ENCODE measurements at places on chromosomes 4 and X. TPM values are rescaled to one million over a fixed set of nuclear protein-coding genes. Genes with fewer than 3 reads are reported as not detected.
A peak's percentile ranks its signal among the peaks of the same experiment; 100 is the strongest.

DNA sequence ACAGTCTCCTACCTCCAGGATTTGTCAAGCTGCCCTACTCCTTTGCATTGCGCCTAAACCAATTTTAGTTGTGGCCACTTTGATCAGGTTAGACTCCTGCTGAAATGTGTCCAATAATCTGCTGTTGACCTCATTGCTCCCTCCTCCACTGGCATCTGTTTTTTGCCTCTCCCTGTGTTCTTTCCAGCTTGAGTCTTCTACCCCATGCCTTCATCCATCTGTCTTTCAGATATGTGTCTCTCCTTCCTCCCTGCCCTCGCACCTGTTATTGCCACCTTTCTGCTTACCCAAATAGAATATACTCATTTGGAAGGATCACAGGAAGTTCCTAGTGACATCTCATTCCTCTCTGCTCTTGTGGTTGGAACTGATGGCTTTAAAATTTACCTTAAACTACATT, 366.6 kb upstream of the CLNK start:
- no peak for DNase-seq

DNA sequence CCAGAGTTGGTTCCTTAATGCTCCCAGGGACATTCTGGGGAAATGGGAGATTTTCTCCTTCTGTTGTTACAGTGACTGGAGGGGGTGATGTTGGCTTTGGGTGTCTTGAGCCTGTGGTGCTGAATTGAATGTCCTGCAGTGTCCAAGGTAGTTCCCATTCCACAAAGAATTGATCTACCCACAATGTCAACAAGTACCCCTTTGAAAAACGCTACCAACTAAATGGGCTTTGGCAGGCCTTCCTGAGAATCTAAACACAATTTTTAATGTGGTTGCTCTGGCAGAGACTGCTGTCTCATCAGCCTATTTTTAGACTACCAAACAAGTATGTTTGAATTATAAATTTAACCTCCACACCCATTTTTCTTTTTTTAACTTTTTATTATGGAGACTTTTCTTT, 69.4 kb downstream of the CCKAR start:
- DNase-seq, result no peak

DNA sequence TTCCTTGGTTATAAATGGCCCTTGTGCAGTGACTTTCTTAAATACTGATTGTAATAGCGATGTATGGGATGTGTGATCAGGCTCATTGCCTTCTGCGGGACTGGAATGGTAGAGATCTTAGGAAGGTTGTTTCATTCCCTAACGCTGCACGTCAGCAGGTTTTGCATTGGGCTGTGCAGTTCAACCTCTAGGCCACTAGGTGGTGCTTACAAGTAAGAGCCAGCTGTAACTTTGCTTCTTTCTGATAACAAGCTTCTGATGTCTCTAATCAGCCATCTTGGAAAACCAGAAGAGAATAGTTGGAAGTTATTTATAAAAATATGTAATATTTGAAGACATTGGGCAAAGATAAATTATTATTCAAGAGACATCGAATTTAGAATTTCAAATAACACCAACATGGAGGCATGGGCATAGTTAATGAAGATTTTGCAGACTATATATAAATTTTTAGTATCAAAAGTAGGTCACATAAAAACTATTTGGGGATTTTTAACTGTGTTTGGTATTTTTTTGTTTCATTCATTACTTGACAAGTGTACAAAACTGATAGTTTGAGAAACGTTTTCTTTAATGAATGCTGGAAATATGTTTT, 339.7 kb upstream of the PCDH7 start:
- DNase-seq, result no peak

TENM3 gene
- 3.0 TPM for total RNA-seq

EMCN gene
- total RNA-seq, result 31.8 TPM

GRCh38 chrX:149511081-149511480, 6.0 kb upstream of the IDS start:
- no peak for DNase-seq

- no peak for DNase-seq
These were observed 4.8 kb downstream of the AVPR2 start for GRCh38 chrX:153909024-153909979.

FREM3 gene
- 0.19 TPM for total RNA-seq

ARL13A gene
- total RNA-seq, result not detected

GRCh38 chrX:47366041-47366722, 4.2 kb upstream of the ZNF157 start:
- peak; percentile 71 for DNase-seq

SLC16A2 gene
- total RNA-seq, result 5.7 TPM

GRCh38 chr4:25370242-25370641, 6.8 kb upstream of the ANAPC4 start:
- no peak for DNase-seq

GRCh38 chr4:37825968-37826294, 555 bp upstream of the PGM2 start:
- DNase-seq, result no peak

- DNase-seq, result no peak
These were observed 90.0 kb downstream of the ELOVL6 start for GRCh38 chr4:110108422-110108821.

DNA sequence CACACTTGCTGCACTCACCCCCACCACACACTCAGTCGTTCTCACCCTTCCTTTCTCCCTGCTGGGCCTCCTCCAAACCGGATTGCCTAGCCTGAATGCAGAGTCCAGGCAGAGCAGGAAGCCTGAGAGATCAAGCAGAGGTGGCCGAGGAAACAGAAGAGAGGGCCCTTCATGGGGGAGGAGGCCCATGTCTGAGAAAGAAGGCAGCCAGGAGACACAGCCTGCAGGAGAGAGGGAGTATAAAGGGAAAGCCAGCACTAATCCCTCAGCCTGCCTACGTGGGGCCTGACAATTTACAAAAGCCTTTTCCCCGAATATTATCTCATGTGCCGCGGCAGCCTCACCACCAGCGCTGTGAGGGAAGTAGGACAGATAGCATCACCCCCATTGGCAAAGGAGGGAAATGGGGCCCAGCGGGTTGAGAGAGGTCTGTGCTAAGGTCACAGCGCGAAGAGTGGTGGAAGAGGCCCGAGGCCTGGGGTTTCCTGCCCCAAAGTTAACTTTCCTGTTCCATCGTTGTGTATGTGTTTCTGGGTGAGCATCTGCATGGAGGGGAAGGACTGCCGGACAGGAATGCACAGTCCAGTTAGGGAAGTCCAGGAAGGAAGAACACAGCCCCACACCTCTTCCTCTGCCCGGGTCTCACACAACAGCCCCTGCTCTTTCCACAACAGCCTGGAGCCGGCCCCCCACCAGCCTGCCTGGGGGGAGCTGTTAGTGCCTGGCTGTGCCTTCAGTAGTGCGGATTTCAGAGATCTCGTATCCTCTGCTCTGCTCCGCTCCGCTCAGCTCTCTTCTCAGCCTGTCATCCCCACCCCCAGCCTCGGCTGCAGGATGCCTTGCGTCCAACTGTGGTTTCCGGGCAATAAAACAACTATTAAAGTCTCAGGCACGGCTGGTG, 50.9 kb upstream of the BCOR start:
- peak; percentile 38 for DNase-seq

GRCh38 chrX:136115126-136115903, 32.0 kb upstream of the FHL1 start:
- DNase-seq, result no peak

MUC7 gene
- not detected for total RNA-seq

- DNase-seq, result peak; percentile 70
These were observed 84.9 kb downstream of the BCOR start for GRCh38 chrX:40012868-40013265.

DNA sequence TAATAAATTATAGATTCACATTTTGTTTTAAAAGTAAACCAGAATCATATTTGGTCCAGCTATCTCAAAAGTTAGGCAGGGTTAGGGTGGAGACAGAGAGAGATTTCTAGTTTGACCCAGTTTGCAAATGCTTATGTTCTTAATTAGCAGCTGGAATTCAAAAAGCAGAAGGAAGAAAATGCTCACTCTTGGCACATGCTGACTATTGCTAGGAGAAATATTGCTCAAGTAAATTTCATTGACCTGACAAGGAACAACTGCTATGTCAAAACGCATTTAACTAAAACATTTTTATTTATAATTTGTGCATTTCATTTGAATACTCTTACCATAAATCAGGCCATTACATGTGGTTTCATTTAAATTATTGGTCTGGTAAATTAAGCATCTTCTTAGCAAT, 131.8 kb downstream of the GLRA3 start:
- DNase-seq, result no peak

- DNase-seq, result no peak
These were observed 55.1 kb upstream of the INPP4B start for GRCh38 chr4:142901166-142901662.

DNA sequence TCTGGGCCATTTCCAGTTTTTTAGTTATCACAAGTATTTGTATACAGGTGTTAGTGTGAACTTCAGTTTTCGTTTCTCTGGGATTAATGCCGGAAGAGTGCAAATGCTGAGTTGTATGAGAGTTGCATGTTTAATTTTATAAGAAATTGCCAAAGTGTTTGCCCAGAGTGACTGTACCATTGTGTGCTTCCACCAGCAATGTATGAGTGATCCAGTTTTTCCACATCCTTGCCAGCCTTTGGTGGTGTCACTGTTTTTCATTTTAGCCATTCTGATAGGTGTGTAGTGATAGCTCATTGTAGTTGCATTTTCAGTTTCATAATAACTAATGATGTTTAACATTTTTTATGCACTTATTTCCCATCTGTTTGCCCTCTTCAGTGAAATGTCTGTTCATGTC, 18.4 kb downstream of the PLS3 start:
- no peak for DNase-seq

- DNase-seq, result no peak
These were observed 139.7 kb downstream of the EFHC2 start for GRCh38 chrX:44203791-44204190.

DNA sequence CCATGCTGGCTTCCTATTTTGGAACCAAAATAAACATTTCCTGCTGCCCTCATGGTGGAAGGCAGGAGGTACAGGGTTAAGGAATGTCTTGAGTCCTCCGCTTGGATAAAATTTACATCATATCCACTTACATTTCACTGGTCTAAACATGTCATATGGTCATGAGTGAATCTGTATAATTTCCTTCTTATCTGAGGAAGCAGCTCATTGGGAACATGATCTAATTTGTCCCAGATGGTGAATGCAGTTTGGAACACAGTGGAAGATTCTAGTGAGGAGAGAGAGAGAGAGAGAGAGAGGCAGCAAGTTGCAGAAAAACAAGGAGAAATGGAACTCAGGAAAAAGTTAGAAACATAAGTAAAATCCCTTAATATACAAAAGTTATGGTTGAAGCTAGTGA, 46.8 kb downstream of the MXRA5 start:
- no peak for DNase-seq

- no peak for DNase-seq
These were observed 51.3 kb upstream of the MAP3K15 start for GRCh38 chrX:19566359-19567222.

GRCh38 chr4:8407316-8407715, 33.2 kb downstream of the ACOX3 start:
- DNase-seq, result no peak

DNA sequence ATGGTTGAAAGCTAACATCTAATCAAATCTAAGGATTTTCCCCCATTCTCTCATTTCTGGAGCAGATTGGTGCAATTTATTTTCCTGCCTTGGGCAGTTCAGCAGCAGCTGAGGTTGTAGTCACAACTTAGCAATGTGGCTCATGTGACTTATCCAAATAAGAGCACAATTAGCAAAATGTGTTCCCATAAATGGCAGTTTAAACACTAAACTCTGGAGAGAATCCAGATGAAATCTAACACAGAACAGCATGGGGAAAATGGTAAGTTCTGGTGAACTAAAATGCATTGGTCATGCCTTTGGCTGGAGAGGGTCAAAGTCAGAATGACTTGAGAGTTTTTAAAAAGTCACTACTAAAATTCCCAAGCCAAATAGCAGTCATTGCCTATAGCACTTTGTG, 422.6 kb upstream of the DIPK2B start:
- DNase-seq, result no peak

AMER1 gene
- total RNA-seq, result 4.4 TPM

- DNase-seq, result no peak
These were observed 33.9 kb downstream of the NAA11 start for GRCh38 chr4:79292008-79292407.

MTTP gene
- 3.3 TPM for total RNA-seq
